ENCODE measurements at places on chromosomes 16 and 17.

DNA sequence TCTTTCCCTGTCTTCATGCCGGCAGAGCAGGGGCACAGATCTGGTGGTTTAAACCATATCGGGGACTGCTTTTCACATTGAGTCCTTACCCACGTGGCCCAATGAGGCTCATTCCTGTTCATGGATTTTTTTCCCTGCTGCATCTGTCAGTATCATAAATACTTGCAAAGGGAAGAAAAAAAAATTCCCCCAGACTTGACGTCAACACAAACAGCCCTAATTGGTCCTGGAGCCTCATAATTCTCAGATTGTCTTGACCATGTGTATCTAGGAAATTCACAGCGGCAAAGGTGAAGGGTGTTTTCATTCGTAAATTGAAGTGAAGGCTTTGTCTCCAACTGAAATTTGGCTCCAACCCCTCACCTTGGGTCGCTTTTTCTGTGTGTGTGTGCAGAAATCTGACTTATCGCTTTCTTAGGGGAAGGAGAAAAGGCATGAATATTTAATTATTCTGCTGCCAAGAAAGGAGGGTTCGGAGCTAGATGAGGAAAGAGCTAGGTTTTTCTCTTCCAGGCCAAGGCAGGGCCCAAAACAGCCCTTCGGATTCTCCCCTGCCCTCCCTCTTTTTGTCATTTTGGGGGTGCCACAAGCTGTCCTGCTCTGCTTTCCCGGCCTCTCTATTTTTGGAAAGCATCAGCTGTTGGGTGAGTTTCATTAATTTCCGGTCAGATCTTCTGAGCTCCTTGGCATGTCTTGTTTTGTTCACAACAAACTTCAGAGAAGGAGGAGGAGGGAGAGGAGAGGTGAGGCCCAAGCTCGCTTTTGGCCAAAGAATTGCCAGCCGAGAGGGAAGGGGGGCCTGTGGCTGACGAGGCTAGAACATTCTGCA, 17.8 kb upstream of the CIBAR2 start:
- no peak for DNase-seq

GRCh38 chr17:16459855-16460550, 32.0 kb downstream of the LRRC75A start:
- no peak for DNase-seq

- DNase-seq, result no peak
Measured at GRCh38 chr17:40951011-40951622, 13.7 kb upstream of the KRT23 start.

- no peak for DNase-seq
Measured at GRCh38 chr17:40605306-40605705, 40.0 kb upstream of the CCR7 start.

GRCh38 chr16:82867485-82867884, 240.7 kb downstream of the CDH13 start:
- no peak for DNase-seq

All from kidney epithelial cell (primary cell).